OCI-M1 (cell line): ENCODE measurements at places on chromosomes 6 and 20.

DNA sequence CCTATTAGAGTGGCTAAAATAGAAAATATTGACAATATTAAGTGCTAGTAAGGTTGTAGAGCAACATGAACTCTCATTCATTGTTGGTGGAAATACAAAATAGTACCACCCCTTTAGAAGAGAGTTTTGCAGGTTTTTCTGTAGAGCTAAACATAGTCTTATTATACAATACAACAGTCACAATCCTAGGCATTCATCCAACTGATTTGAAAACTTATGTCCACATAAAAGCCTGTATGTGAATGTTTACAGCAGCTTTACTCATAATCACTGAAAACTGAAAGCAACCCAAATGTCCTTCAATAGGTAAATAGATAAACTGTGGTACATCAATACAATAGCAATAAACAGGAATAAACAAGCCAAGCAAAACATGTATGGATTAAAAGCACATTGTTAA is 162.6 kb upstream of the PRND start:
- no peak for DNase-seq

- no peak for DNase-seq
These were observed 572.0 kb downstream of the KIF16B start for GRCh38 chr20:16001286-16001685.

DNA sequence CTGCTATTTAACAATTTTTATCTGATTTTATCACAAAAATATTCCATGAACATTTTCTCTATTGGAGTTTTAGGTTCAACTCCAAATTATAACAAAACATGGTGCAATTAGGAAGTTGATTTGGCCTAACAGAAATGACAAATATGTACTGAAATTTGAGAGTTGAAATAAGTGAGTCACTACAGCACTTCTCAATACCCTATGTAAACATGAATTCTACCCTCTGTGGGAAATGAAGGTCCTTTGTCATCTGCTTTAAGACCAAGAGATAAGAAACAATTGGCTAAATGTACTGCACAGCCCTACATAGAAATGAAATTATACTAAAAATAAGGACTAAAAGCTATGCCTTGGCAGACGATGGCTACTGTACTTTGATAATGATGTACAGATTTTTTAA is 86.2 kb upstream of the BEND6 start:
- peak; percentile 36 for DNase-seq

DNA sequence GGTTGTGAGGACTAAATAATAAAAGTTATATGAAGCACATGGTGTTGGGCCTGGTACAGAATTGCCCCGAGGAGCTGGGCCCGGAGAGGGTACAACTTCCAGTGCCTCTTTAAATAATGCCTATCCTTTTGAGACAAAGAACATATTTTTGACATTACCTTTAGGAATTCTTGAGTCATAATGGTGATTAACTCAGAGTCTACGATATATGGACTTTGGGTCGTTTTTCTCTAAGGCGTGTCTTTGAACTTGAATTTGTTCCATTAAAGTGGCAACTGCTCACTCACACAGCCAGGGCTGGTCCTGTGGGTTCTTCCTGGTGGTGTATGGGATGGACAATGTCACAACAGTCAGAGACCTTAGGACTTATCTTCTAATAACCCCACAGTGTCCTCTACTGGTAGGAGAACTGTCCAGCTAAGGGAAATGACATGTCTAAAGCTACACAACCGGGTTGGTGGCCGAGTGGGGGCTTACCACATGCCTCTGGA is 106.5 kb downstream of the CDC5L start:
- peak; percentile 68 for DNase-seq

- no peak for DNase-seq
These were observed 24.1 kb downstream of the IL17A start for GRCh38 chr6:52210227-52210626.

DNA sequence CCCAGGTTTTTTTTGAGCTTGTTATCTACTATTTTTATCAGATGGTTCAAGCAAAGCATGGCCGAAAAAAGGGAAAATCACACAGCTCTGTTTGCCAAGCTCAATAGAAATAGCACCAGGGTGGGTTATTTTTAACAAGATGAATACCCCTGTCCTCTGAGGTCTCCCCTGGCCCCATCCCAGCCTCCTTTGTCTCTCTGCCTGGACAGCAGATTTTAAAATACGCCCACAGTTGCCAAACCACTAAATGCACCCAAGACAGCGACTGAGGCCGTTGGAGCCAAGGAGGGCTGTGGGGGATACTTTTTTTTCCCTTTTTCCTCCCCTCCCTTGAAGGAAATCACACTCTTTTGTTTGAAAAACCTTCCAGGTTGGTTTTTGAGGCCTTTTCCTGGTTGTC is 106.6 kb downstream of the VEGFA start:
- DNase-seq, result no peak

GRCh38 chr6:43951063-43951755 is 176.0 kb downstream of the MRPL14 start:
- DNase-seq, result peak; percentile 88

DNA sequence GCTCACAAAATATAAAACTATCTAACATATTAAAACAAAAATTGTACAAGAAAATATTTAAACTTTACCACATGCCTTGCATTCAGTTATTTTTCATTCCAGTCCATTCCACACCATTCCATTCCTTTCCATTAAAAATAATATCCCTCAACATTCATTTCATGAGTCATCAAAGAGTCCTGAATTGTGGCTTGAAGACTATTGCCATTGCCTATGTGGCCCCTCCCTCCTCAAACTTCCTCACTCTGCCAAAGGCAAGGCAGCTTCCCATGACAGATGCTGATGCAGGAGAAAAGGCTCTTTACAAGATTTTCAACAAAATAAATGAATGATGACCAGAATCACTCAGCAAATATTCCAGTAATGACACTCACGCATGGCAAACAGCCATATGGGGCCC is 31.7 kb downstream of the IL20RA start:
- DNase-seq, result no peak

DNA sequence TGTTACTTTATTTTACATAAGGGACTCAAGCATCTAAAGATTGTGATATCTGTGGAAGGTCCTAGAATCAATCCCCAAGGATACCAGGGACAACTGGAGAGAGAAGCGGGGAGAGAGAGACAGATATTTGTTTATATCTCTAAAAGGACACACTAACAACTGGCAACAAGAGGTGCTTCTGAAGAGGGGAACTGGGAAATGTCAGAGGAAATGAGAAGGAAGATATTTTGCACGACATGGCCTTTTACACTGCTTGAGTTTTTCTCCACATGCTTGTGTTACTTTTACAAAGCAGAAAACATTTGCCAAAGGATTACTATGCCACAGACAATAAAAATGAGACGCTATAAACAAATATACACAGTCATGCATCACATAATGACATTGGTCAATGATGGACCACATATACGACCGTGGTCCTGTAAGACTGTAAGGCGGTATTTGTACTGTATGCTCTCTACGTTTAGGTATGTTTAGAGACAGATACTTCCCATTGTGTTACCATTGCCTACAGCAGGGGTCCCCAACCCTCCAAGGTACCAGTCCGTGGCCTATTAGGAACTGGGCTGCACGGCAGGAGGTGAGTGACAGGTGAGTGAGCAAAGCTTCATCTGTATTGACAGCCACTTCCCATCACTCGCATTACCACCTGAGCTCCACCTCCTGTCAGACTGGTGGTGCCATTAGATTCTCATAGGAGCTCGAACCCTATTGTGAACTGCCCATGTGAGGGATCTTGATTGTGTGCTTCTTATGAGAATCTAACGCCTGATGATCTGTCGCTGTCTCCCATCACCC is 64.6 kb upstream of the PTPN1 start:
- no peak for DNase-seq
